ENCODE measurements at places on chromosomes 13 and 19. TPM values are rescaled to one million over a fixed set of nuclear protein-coding genes. Genes with fewer than 3 reads are reported as not detected.

The IZUMO2 gene
- not detected for total RNA-seq

The OVOL3 gene
- not detected for total RNA-seq

The RNASEH2B gene
- 42.5 TPM for total RNA-seq

The C19orf38 gene
- total RNA-seq = 0.59 TPM

The ZNF554 gene
- total RNA-seq = 4.3 TPM
